MM.1S (cell line): ENCODE measurements at places on chromosomes 12 and 14.
A peak's percentile ranks its signal among the peaks of the same experiment; 100 is the strongest.

- H3K4me3 ChIP-seq, result no peak overlapping the region
- H3K4me1 ChIP-seq, result no peaks in the 10 kb centered on the region
- no peaks in the 10 kb centered on the region for H3K36me3 ChIP-seq
- no peaks in the 10 kb centered on the region for H3K27me3 ChIP-seq
- no peak overlapping the region for H3K27ac ChIP-seq
- DNase-seq, result no peak
Measured at GRCh38 chr12:54135621-54136350, 53.0 kb downstream of the SMUG1 start.

DNA sequence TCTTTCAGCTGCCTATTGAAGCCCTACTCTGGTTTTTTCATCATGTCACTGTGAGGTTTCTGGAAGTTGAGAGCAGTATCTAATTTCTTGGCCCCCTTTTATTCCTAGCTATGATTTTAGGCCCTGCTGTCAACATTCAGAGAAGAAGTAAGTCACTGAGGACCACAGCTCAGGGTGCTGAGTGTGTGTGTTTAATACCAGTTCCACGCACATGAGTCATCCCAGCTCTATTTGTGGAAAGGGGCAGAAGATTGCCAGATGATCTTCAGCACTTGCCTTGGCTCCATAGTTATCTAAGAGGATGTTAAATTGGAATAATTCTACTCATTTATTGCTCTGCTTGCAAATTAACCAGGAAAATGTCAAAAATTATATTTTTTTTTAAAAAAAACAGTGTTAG lies 65.5 kb upstream of the SLC38A4 start:
- no peaks in the 10 kb centered on the region for H3K36me3 ChIP-seq
- no peak overlapping the region for H3K27ac ChIP-seq
- no peak overlapping the region for H3K4me3 ChIP-seq

DNA sequence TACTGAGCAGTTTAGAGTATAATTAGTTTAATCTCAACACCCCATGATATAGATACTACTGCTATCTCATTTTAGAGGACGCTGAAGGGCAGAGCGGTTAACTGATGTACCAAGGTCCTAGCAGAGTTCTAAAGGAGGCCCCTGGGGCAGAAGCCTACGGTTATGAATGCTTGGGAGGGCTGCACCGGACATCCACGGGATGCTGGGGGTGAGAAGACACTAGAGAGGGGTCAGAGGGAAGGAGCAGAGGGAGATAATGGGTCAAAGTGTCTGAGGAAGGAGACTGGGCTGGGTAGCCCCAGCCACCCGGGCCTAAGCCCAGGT lies 1.6 kb upstream of the ACTR6 start:
- H3K4me1 ChIP-seq, result no peaks in the 10 kb centered on the region
- H3K27ac ChIP-seq, result no peak overlapping the region
- DNase-seq, result no peak
- H3K4me3 ChIP-seq, result peak overlapping the region; percentile 88

DNA sequence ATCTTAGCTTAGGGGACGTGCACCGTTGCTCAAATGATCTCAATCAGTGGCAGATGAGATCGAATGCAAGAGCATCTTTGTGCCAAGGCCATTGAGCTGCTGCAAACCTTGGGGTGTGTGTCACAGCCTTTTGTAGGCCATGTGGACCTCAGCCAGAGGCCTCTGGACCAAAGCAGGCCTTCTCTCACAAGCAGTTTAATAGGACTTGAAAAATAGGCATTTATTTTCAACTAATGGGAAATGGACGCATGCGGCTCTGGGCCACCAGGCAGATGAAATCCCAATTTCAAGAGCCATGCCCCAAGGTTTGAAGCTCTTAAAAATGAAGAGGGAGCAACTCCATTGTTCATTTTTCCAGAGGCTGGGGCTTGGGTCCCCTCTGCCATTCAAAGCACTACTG lies 87.3 kb downstream of the TTC7B start:
- no peak overlapping the region for H3K27ac ChIP-seq
- no peak for DNase-seq
- H3K36me3 ChIP-seq, result no peaks in the 10 kb centered on the region
- H3K27me3 ChIP-seq, result no peaks in the 10 kb centered on the region

GRCh38 chr12:100225491-100225890 lies 24.9 kb downstream of the ACTR6 start:
- H3K4me1 ChIP-seq, result no peaks in the 10 kb centered on the region
- no peak overlapping the region for H3K4me3 ChIP-seq
- no peak for DNase-seq
- H3K27ac ChIP-seq, result no peak overlapping the region
- H3K27me3 ChIP-seq, result no peaks in the 10 kb centered on the region

GRCh38 chr12:42865282-42865681 lies 275.7 kb upstream of the PRICKLE1 start:
- no peaks in the 10 kb centered on the region for H3K27me3 ChIP-seq
- H3K4me3 ChIP-seq, result no peak overlapping the region
- no peaks in the 10 kb centered on the region for H3K36me3 ChIP-seq
- H3K4me1 ChIP-seq, result peaks cover 19% of the 10 kb centered on the region

DNA sequence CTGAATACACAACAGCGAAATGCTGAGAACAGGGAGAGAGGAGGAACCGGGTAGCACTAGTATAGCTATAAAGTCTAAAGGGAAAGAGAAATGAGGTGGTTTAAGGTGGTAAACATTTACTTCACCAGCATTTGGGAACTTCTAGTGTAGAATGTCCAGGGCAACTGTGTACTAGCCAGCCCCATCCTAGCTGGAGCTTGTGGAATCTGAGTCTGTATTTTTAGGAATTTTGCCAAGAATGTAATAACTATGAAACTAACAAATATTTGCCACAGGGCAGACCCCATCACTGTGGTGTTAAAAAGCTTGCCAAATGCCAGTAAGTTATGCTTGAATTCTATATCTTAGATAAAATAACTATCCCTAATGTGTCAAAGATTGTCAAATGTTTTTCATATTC lies 398.9 kb upstream of the MIS18BP1 start:
- H3K27me3 ChIP-seq, result no peaks in the 10 kb centered on the region
- no peaks in the 10 kb centered on the region for H3K36me3 ChIP-seq
- no peak overlapping the region for H3K4me3 ChIP-seq
- no peak for DNase-seq

GRCh38 chr12:56634242-56634836 lies 4.2 kb upstream of the BAZ2A start:
- peak; percentile 63 for DNase-seq
- H3K36me3 ChIP-seq, result peaks cover 10% of the 10 kb centered on the region; the same call in 1 of the 2 replicates
- peak overlapping the region; percentile 64; the same call in 1 of the 2 replicates for H3K27ac ChIP-seq
- no peaks in the 10 kb centered on the region for H3K27me3 ChIP-seq
- peak overlapping the region; percentile 71 for H3K4me3 ChIP-seq

GRCh38 chr12:5439371-5439771 lies 7.5 kb downstream of the NTF3 start:
- H3K36me3 ChIP-seq, result no peaks in the 10 kb centered on the region
- H3K27me3 ChIP-seq, result no peaks in the 10 kb centered on the region; the same call in 1 of the 2 replicates
- DNase-seq, result no peak
- H3K4me3 ChIP-seq, result no peak overlapping the region

GRCh38 chr12:130752692-130753230 lies 36.7 kb upstream of the RIMBP2 start:
- no peaks in the 10 kb centered on the region for H3K4me1 ChIP-seq
- no peak overlapping the region for H3K4me3 ChIP-seq
- no peaks in the 10 kb centered on the region for H3K36me3 ChIP-seq
- no peak for DNase-seq

DNA sequence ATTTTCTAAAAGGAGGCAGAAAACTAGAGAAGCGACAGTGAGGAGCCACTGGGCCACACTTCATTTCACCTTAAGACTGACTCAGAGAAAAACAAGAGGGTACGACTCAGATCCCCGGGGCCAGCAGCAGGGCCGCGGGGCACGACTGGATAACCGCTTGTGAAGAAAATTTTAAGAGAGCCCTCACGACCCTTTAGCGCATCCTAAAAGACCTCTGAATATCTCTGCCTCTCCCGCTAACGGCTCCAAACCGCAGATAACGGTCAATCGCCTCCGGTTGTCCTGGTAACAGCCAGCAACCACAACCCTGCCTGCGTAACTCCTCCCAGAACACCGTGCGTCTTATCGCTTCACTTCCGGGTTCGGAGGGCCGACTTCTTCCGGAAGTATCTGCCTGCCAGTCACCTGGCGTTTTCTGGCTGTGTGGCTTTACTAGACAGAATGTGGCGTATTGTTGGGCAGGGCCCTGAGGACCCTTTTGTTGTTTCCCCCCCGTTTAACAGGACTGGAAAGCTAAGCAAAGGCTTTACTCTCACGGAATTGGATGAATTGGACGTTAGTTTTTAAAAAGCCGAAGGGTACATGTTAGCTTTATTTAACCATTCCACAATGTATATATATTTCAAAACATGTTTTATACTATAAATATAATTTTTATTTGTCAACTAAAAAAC lies 5.4 kb upstream of the ATP23 start:
- H3K36me3 ChIP-seq, result no peaks in the 10 kb centered on the region
- peaks cover 25% of the 10 kb centered on the region for H3K4me1 ChIP-seq
- peak overlapping the region; percentile 82 for H3K4me3 ChIP-seq
- H3K27ac ChIP-seq, result peak overlapping the region; percentile 74; the same call in 1 of the 2 replicates

- DNase-seq, result no peak
- no peak overlapping the region for H3K4me3 ChIP-seq
- H3K36me3 ChIP-seq, result no peaks in the 10 kb centered on the region
- H3K27me3 ChIP-seq, result no peaks in the 10 kb centered on the region
Measured at GRCh38 chr12:102885043-102885932, 31.8 kb downstream of the PAH start.

GRCh38 chr12:31300783-31301182 lies 25.2 kb downstream of the SINHCAF start:
- peaks cover 19% of the 10 kb centered on the region for H3K4me1 ChIP-seq
- no peaks in the 10 kb centered on the region for H3K27me3 ChIP-seq
- H3K27ac ChIP-seq, result no peak overlapping the region
- H3K4me3 ChIP-seq, result no peak overlapping the region
- H3K36me3 ChIP-seq, result peaks cover 10% of the 10 kb centered on the region
- DNase-seq, result no peak

DNA sequence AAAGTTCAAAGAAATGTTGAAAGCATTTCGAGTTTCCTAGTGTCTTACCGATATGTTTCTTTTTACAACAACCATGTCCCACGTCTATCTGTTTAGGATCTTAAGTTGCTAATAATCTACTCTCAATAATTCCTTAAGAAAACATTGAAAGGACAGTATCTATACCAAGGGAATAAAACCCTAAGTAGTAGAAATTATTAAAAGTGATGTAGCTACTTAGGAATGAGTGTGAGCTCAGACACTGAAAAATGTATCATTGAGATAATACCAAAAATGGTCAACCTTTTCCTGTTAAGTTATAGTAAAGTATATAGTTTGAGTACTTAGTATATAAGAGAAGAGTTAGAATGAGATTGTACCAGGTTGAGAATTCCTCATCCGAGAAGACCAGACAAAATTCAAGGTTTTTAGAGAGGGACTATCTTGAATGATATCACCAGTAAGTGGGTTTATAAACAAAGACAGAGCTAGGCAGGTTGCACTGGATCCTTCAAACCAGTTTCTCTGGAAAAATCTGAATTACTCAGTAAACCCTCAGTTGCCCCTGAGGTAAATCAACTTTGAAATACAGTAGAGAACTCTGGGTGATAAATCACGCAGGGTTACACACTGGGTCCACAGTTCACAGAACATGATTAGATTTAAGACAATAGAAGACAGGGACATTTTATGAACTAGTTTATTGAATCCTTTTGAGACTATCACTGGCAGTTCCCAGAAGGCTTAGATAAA lies 96.8 kb downstream of the ERGIC2 start:
- no peaks in the 10 kb centered on the region; the same call in 1 of the 2 replicates for H3K36me3 ChIP-seq
- H3K4me1 ChIP-seq, result no peaks in the 10 kb centered on the region
- H3K27ac ChIP-seq, result no peak overlapping the region

DNA sequence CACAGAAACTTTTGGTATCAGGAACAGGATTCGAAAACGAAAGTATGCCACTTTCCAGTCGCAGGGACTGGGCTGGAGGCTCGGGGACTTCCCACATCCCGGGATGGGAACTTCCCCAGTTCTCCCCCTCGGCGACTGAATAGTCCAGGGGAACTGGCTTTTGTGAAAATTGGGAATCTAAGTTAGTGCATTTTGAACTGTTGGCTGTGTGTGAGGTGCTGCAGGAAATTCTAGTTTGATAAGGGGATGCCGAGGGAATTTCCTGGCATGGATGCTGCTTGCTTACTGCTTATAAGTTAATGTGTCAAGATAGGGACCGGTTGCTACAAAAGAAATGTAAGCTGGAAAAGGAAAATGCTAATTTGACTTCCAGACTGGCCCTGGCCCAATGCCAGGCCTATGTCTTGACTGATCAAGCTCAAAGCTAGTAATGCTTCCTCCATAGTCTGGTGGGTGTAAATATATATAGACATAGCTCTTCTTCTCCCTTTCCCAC lies 73.4 kb upstream of the EIF5 start:
- no peak overlapping the region for H3K27ac ChIP-seq
- no peaks in the 10 kb centered on the region for H3K27me3 ChIP-seq
- no peaks in the 10 kb centered on the region for H3K4me1 ChIP-seq
- no peaks in the 10 kb centered on the region for H3K36me3 ChIP-seq

DNA sequence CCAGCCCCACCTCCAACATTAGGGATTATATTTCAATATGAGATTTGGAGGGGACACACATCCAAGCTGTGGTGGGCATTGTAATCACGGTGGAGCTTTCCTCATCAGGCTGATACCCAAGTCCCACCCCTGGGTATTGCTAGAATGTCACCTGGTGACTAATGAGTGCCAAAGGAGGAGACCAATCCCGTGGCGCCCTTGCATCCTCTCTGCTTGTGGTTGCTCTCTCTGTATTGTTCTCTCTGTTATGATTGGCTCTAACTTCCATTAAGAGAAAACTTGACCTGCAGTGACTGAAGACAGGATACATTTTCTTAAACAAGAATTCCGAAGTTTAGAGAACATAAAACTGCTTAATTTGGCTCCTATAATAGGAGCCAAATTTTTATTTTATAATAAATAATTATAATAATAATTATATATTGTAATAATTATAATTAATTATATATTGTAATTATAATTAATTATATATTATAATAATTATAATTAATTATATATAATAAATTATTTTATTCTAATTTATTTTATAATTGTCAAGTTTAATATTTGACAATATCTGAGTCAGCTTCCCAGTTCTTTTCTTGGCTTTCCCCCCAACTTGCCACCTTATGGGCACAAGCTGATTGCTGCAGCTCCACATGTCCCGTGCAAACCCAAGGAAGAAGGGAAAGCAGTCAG lies 420.1 kb downstream of the DIO2 start:
- no peak for DNase-seq
- H3K36me3 ChIP-seq, result no peaks in the 10 kb centered on the region
- H3K4me3 ChIP-seq, result no peak overlapping the region
- H3K4me1 ChIP-seq, result no peaks in the 10 kb centered on the region

GRCh38 chr12:96368233-96368632 lies 32.0 kb downstream of the CDK17 start:
- no peaks in the 10 kb centered on the region for H3K36me3 ChIP-seq
- no peak overlapping the region for H3K27ac ChIP-seq
- no peak for DNase-seq

- H3K4me3 ChIP-seq, result no peak overlapping the region
- peak; percentile 59 for DNase-seq
- no peaks in the 10 kb centered on the region for H3K4me1 ChIP-seq
Measured at GRCh38 chr12:38328306-38328895, 11.8 kb downstream of the ALG10B start.
